ENCODE measurements at places on chromosomes 16 and 17.

DNA sequence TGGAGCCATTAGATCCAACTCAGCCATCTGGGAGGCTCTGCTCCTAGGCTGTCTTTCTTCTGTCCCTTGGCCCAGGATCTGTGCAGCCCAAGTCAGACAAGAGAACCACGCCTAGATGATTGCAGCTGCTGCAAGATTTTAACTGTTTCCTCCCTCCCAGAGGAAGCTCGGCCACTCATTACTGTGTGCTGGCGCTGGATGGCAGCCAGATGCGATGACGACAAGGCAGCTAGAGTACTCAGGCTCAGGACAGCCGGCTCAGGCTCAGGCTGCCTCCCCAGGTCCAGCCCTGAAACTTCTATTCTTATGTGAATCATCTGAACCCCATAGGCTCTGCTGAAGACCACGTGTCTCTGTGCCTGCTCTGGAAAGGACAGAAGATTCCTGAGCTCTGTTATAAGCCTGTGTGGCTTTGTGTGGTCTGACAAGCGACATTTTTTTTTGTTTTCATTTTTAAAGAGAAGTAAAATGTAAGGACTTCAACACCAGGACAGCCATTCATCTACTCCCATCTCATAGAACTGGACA is 32.1 kb upstream of the FBXW10B start:
- DNase-seq: peak; percentile 21

DNA sequence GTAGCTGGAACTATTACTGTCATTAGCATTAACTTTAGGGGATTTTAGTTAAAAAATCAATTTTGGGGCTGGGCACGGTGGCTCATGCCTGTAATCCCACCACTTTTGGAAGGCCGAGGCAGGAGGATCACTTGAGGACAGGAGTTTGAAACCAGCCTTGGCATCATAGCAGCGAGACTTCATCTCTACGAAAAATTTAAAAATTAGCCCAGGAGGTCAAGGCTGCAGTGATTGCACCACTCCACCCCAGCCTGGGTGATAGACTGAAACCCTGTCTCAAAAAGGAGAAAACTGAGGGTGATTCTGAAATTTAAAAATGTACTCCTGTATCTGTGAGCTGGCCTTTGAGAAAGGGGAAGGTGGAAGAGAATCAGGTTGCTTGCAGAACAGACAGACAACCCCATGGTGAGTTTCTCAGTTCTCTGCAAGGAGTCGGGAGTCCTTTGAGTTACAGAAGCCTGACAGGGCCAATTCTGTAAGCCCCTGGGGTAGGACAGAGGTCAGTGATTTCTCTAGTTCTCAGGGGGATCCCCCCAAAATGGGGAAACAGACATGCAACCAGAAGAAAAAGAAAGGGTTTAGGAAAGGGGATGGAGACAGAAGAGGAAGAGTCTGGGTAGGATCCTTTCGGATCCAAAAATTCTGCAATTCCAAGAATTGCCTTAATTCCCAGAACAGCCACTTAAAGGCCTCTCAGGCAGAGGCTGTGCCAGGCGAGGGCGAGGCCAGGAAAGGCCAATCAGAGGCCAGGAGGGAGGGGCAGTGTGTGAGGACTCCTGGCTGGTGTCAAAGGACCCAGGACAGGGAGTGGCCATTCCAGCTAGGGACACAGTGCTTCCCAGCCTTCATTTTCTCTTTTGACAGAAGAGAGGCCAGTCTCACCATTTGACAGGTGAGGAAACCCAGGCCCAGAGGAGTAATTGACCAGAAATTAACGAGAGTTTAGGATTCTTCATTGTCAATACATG is 6.7 kb downstream of the NUPR1 start:
- no peak for DNase-seq

GRCh38 chr17:63701456-63701820 is 1.5 kb upstream of the LIMD2 start:
- DNase-seq: no peak

DNA sequence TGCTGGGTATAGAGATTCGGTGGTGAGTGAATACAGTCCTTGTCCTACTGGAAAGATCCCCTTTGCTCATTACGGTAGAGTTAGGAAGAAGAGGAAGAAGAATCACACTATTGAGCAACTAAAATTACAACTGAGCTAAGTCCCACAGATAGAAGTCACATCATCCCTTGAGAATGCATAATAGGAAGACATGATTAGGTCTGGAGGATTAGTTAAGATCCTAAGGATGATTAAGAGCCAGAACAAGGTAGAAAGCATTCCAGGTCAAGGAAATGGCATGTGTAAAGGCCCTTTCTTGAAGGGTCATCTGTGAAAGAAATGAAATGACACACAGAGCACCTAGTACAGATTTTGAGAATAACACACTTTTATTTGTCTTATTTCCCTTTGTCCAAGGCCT is 503.5 kb downstream of the HAPSTR1 start:
- DNase-seq: no peak

DNA sequence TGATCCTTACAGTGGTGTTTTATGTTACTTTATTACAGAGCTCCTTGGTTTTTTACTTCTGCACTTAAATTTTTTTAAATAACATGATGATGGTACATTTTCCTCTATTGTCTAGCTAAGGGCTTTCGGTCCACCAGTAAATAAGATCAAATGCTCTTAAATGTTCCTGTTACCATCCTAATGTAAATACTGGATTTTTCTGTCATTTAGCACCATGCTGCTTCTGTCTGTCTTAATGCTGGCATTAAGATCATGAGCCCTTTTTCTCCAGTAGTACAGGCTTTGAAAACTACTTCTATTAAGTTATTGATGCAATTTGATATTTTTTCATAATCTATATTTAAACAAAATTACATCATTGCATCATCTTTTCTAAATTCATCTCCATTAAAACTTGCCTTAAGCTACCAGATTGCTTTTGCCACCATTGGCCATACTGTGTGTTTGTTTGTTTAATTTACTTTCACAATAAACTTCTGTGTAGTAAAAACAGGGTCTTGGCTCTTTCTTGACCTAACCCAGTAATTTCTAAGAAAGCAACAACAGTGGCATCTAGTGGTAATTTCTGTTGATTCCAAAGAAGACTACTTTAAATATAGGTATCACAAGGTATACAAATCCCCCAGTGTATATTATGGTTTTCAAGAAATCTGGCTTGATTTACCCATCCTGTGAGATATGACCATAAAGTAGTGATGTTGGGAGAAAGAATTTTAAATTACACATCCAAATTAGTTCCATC is 9.0 kb upstream of the PHAF1 start:
- DNase-seq: peak; percentile 53

DNA sequence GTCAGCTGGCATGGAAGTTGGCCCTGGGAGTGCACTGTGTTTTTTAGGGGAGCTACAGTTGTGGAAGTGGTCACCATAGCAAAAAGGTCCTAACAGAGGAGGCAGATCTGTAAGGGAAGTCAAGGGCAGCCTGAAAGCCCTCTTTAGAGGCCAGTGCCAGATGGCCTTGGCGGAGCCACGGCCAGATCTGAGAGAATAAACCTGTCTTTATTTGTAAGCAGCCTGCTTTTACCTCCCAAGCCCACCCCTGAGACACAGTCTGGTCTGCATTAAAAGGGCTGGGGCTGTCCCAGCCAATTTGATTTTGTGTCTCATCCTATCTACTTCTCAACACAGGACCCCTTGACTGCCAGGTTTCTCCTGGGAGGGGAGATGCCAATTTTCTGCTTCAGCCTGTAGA is 51.0 kb upstream of the NOL11 start:
- DNase-seq: no peak

- peak; percentile 91 for DNase-seq
Measured at GRCh38 chr17:27353461-27354050, 59.6 kb downstream of the WSB1 start.

DNA sequence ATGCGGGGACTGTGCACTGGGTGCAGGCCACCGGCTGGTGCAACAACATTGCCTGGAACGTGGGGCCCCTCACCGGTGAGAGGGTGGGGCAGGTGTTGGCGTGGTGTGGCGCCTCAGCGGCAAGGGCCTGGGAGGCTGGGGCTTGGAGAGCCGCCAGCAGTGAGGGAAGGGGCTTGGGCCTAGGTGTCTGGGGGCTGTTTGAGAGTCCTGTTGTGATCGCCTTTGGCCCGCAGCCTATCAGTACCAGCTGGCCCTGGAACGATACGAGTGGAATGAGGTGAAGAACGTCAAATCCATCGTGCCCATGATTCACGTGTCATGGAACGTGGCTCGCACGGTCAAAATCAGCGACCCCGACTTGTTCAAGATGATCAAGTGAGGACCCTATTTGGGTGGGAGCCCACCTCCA is 2.6 kb upstream of the TMEM88 start:
- DNase-seq: no peak

- no peak for DNase-seq
Measured at GRCh38 chr16:67181346-67181745, 2.4 kb downstream of the MATCAP1 start.

DNA sequence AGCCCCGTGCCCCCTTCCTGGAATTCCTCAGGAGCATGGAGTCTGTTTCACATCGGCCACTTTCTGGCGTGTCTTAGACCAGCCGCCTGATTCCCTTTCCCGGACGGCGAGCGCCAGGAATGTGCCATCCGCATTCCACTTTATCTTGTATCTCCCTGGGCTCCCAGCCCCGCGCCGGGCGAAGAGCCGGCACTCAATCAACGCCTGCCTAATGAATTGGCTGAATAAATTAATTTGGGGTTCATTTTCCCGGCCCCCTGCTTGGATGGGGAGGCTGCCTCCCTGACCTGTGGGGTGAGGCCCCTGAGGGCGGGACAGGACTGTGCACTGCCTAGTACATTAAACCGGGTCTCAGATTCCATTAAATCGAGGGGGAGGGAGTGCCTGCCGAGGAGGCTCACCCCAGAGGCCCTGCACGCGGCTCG is 282.3 kb upstream of the TNRC6C start:
- DNase-seq: no peak

- DNase-seq: peak; percentile 55
Measured at GRCh38 chr17:36705874-36706731, 104.7 kb downstream of the MRM1 start.
